ENCODE measurements at places on chromosomes 4 and X. TPM values are rescaled to one million over a fixed set of nuclear protein-coding genes. Genes with fewer than 3 reads are reported as not detected.

DNA sequence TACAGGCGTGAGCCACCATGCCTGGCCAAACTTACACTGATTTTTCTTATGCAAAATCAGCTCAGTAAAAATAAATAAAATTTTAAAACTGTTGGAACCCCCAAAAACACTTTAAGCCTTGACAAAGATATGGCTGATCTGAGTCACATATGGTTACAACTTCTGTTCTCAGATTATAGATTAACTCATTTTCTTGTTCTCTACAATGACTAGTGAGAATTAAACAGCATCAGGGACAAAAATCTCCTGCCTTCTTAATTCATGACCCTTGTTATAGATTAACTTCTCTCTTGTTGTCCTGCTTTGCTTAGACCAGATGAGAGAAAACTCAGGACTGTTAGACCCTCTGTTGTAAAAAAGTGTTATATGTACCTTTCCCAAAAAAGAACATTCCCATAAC lies 24.2 kb upstream of the EXOC1L start:
- DNase-seq, result no peak

DNA sequence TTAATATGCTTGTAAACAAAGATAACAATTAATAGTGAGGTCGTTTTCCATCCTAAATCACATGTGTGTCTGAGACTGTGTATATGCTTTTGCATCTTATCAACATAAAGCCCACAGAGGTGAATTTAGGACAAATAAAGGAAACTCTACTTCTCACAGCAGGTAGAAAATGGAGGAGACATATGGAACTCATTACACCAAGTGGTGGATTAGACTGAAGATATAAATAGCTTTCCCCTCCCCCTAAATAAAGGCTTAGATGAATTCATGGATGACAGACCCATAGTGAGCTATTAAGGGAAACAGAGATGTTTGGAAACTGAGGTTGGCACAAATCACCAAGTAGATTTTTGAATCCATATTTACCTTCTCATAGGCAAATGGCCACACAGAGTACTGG lies 79.7 kb downstream of the GRIA3 start:
- DNase-seq, result no peak

DNA sequence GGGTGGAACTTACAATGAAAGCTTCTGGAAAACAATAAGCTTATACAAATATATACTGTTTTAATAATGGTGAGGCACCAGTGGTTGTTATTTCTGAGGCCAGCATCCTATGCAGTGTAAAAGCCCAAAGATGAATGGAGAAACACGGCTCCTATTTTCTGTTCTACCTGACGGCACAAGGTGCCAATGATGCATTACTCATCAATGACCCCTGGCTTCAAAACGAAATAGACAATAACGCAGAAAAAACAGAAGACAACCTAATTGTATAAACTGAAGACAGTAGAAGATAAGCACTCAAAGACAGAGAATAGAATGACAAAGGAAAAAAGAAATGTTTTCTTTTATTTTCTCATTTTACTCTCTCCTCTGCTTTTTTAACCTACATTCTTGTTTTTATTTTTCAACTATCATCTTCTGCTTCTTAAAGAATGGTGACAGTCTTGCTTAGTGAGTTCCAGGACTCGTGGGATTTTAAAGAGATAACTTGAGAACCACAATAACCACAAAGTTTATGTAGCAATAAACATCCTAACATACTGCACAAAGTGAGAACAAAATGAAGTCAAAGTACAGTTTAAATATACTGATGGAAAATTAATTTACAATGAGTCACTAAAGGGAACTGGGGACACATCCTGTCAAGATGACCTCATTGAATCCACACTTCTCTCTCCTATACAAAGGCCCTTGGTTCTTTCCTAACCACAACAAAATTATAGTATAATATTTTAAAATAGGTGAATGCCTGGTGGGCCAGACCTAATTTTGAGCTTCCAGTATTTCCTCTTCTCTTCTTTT lies 169.8 kb downstream of the BTC start:
- no peak for DNase-seq

- DNase-seq, result no peak
These were observed 10.0 kb downstream of the FAM184B start for GRCh38 chr4:17771284-17771908.

DNA sequence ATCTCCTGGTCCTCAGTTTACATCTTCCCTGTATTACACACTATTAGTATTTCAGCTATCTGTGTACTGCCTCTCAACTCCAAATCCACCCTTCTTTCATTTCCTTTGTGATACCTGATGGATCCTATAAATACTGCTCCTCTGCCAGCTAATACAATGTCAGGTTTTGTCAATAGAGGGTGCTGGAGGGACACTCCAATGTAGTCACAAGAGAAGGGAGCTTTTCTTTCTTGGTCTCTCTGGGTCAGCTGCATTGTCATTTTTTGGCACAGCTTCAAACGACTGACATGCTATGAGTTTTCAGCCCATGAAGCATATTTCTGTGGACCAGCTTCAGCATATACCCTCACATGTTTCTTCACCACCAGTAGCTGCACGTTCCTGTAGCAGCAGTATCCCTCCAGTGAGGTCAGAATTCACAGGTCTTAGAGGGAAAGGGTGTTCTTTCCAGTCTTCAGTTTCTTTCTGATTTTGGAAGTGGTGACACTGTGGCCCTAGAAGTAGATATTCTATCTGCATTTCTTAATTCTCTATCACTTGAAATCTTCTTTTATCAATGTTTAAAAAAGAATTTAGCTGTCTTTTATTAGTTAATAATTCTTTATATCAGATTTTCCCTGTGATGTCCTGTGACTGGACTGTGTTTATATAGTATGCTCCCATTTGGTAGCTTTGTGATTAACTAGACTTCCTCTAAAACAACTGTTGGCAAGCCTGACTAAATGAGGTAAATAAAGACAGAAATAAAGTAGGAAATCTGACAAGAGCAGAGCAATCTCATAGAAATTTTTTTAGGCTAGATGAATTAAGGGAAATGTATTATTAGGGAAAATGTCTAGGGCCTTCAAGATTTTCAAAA lies 60.6 kb downstream of the GABRA2 start:
- no peak for DNase-seq

GRCh38 chrX:40936827-40937226 lies 148.4 kb upstream of the USP9X start:
- no peak for DNase-seq

GRCh38 chrX:12329476-12329875 lies 191.2 kb downstream of the FRMPD4 start:
- DNase-seq, result no peak

DNA sequence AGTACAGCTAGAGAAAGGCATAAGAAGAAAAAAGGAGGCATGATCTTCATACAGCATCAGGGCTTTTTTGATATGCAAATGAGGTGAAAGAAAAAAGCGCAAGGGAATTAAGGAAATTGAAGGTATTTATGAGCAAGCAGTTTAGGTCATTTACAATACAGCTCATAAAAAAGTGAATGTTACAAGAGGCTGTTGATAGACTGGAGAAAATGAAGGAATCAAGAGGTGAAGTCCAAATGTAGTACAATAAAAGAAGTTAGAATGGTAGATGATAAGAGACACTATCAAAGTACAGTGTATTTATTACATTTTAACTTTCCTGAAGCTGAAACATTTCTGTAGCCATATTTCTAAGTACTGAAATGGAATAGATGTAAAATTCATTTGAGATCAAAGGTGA lies 1349.5 kb downstream of the ADGRL3 start:
- no peak for DNase-seq

DNA sequence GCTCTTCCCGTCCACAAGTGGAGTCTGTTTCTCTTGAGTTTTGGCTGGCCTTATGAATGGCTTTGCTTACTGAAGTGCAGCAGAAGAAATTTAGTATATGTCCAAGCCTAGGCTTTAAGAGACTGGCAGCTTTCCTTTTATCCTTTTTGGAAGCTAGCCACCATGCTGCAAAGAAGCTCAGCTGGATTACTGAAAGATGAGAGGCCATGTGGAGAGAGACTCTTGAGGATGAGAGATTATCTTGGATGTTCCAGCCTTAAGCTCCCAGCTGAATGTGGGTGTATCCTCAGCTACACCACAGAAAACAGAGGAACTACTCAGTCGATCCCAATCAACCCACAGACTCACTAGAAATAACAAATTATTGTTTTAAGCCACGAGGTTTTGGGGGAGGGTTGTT lies 12.5 kb downstream of the CCNG2 start:
- DNase-seq, result no peak

GRCh38 chr4:153027866-153028265 lies 91.7 kb downstream of the FHDC1 start:
- DNase-seq, result no peak

DNA sequence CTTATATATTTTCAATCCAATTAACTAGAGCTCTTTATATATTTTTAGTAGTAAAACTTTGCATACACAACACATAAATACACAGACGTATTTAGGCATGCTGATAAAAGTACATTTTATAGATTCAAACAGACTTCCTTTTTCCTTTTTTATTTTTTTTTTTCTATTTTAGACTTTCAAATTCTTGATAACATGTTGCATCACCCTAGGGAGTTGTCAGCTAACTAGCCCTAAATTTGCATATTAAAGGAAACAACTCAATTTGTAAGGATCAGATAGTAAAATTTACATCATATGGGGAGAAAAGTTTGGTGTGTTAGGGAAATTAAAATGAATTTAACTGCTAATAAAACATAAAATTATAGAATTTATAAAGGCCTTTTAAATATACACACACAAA lies 47.4 kb upstream of the APOOL start:
- no peak for DNase-seq

DNA sequence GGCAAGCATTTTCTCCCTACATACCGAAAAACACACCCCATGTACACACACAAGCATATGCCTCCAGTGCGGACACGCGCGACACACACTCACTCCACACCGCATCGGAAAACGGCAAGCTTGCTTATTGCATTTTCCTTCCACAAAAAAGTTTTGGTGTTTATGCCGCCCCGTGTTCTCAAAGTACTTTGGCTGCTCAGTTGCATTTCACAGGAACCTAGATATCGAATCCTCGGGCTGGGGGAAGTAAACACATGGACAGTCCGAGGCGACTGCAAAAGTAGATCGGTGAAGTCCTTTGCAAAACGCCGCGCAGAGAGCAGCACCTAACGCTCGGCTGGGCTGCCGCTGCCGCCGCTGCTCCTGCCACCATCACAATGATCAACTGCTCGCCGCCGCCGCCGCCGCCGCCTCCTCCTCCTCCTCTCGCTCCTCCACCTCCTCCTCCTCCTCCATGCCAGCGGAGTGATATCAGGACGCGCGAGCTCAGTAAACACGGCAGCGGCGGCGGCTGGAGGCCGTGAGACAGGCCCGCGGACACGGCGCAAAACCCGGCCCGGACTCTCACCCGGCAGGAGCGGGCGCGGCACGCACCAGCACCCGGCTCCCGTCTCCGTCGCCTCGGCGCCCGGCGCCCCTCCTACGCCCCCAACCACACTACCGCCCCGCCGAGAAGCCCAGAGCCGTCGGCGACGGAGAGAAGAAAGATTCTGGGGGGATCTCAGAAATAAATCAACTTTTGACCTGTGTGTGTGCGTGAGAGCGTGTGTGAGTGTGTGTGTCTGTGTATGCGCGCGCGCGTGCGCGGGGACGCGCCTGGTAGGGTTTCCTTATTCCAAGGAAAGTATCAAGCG lies at the start of gene MAML3:
Gene MAML3 (minus strand): TSS at position 467 of the 854 bp plus-strand sequence. CDS start 857 bp downstream, outside the sequence.
- peak; percentile 82 for DNase-seq

- DNase-seq, result no peak
These were observed 81.9 kb downstream of the STK32B start for GRCh38 chr4:5133201-5133600.

- no peak for DNase-seq
These were observed 23.6 kb upstream of the SMPX start for GRCh38 chrX:21781525-21781924.

GRCh38 chr4:142203505-142203904 lies 567.1 kb downstream of the IL15 start:
- no peak for DNase-seq

DNA sequence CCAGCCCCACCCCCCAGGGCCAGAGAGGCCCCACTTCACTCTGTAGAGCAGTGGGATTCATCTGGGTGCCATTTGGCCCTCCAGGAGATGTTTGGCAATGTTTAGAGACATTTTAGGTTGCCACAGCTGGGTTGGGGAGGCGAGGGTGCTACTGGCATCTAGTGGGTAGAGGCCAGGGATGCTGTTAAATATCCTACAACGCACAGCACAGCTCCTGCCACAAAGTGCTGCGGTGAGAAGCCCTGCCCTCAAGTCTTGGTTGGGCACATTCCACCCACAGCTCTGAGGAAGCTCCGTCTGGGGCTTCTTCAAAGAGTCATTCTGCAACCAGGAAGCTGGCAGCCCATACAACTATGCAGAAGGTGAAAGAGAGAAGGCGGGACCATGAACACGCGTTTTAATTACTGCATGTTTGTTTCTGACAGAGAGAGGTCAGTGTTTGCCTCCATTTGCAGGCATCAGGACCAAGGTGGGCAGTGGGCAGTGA lies 48.1 kb upstream of the FAM9C start:
- DNase-seq, result peak; percentile 76

DNA sequence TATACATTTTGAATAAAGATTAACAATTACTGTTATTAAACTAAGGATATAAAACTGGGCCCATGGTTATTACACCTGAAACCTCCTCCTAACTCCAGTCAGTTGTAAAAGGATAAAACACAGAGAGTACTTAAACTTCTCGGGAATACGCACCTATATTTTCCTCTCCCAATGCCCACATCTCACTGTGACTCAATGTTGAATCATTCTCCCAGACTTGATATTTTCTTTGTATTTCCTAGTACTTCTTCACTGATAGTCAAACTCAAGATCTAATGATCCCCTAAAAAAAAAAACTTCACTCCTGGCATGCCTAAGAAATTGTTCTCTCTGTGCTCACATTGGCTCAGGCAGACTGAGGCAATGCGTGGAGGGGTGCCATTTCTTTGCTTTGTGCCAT lies 212.5 kb upstream of the DKK2 start:
- no peak for DNase-seq

Gene TRPC5OS
- total RNA-seq, result not detected

Gene PNMA6A
- total RNA-seq, result 0.87 TPM

Gene SLC9B1
- total RNA-seq, result 0.28 TPM

Gene MTTP
- total RNA-seq, result not detected

Gene SHOX
- not detected for total RNA-seq

Gene NPY5R
- total RNA-seq, result not detected

Gene SLC9B2
- 37.9 TPM for total RNA-seq

Gene ARMCX6
- total RNA-seq, result 94.5 TPM

Gene TRAM1L1
- total RNA-seq, result 0.09 TPM

Gene TCP11X2
- total RNA-seq, result not detected

Gene CNKSR2
- total RNA-seq, result 13.4 TPM

Gene PNPLA4
- total RNA-seq, result 6.0 TPM

Gene SYN1
- total RNA-seq, result 0.21 TPM

All from activated T-helper 2 cell treated with anti-CD3 and anti-CD28 coated beads, Interferon-gamma antibody, Interleukin-2, Interleukin-4, amounts not matched to agents 10 μg/mL and 5 μg/mL and 100 μg/mL, durations not matched to agents 14 hours and 24 hours and 36 hours (primary cell).